T-cell (primary cell): ENCODE measurements at places on chromosomes 3 and 15. TPM values are rescaled to one million over a fixed set of nuclear protein-coding genes. Genes with fewer than 3 reads are reported as not detected.

DNA sequence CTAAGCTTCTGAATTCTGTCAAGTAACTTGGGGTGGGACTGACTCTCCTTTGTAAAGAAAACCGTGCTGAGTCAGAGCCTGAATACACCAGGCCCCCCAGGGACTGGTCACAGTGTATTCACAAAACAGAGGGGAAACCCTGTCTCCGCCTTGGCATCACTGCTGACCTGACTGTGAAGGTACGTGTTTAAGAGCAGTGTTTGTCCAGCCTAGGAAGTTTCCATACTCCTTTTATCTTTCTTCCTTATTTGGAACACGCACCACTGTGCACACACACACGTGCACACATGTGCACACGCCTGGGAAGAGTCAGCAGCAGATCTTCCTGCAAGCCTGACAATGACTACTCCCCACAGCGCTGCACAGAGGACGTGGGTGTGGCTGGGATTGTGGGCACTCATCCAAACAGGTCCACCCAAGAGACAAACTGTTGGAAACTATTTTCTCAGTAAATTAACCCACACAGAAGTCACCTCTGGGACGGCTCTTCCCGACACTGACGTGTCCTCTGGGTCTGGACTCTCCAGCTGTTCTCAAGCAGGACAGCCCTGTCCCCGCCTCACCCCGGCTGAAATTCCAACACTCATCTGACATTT is 87.7 kb downstream of the ATP10A start:
- no peak overlapping the region for H3K4me3 ChIP-seq
- peaks cover 4% of the 10 kb centered on the region for H3K36me3 ChIP-seq
- no peak overlapping the region for H3K27ac ChIP-seq
- DNase-seq, result no peak

GRCh38 chr3:198032039-198032936 is 72.3 kb downstream of the LMLN start:
- DNase-seq, result no peak
- H3K36me3 ChIP-seq, result no peaks in the 10 kb centered on the region

DNA sequence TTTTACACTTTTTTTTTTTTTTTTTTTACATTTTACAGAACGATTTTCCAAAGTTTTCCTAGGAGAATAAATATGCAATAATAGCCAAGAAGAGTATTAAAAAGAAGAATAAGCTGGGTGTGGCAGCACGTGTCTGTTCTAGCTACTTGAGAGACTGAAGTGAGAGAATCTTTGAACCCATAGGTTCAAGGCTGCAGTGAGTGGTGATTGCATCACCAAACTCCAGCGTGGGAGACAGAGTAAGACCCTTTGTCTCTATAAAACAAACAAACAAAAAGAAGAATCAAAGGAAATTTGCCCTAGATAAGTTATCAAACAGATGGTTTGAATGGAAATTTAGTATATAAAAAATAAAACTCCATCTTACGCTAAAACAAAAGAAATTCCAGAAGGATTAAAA is 13.3 kb downstream of the XRN1 start:
- H3K27me3 ChIP-seq, result no peaks in the 10 kb centered on the region
- no peaks in the 10 kb centered on the region for H3K36me3 ChIP-seq
- no peak for DNase-seq
- H3K27ac ChIP-seq, result no peak overlapping the region
- no peak overlapping the region for H3K4me3 ChIP-seq
- no peaks in the 10 kb centered on the region for H3K4me1 ChIP-seq

The ATP8B4 gene
- 1.3 TPM for total RNA-seq

GRCh38 chr3:154188846-154189245 is 67.7 kb downstream of the ARHGEF26 start:
- no peaks in the 10 kb centered on the region for H3K36me3 ChIP-seq
- DNase-seq, result no peak
- H3K27ac ChIP-seq, result no peak overlapping the region
- H3K4me1 ChIP-seq, result no peaks in the 10 kb centered on the region

The EPHB1 gene
- 0.30 TPM for total RNA-seq

The IQCF5 gene
- total RNA-seq, result not detected

DNA sequence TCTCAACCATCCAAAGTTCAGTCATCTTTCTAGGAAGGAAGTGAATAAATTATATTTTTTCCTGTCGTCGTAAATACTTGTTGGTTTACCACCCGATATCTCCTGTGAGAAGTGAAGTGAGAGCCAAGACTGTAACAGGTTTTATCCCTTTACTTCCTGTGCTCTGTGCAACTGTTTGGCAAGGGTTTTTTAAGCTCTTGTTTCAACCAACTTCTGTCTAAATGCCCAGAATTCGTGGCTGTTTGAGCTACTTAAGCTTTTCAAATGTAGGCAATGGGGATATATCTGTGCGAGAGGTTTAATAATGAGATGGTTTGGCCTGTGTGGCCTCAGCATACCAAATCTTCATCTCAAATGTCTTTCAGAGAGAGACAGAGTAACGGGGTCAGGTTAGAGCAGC is 134.7 kb downstream of the LRTM1 start:
- DNase-seq, result no peak
- H3K27ac ChIP-seq, result no peak overlapping the region

DNA sequence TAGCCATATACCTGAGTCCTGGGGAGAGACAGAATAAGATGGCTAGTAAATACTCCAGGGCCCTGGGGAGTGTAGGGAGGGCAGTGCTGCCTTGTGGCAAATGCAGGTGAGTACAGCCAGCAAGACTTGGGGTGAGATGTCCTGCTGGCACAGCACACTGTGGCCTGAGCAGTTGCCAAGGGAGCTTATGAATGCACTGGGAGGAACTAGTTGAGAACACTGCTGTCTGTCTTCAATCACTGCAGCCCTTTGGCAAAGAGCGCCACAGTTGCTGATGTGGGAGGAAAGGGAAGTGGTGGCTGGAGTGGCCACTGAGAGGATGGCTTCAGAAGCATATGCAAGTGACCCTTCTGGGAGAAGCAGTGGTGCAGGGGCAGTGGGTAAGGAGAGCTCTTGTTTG is 264.6 kb downstream of the RORA start:
- no peaks in the 10 kb centered on the region for H3K36me3 ChIP-seq
- no peak for DNase-seq
- no peak overlapping the region for H3K4me3 ChIP-seq
- peaks cover 6% of the 10 kb centered on the region for H3K27me3 ChIP-seq
- no peak overlapping the region for H3K27ac ChIP-seq

GRCh38 chr15:62879770-62880169 is 162.8 kb upstream of the TPM1 start:
- H3K36me3 ChIP-seq, result no peaks in the 10 kb centered on the region
- no peak overlapping the region for H3K4me3 ChIP-seq
- H3K27me3 ChIP-seq, result no peaks in the 10 kb centered on the region
- DNase-seq, result no peak
- H3K27ac ChIP-seq, result no peak overlapping the region

The HYPK gene
- 21.7 TPM for total RNA-seq

The ARNT2 gene
- total RNA-seq, result not detected

The LTK gene
- 2.0 TPM for total RNA-seq

The GOLGA8R gene
- total RNA-seq, result 3.8 TPM

The LSMEM2 gene
- total RNA-seq, result not detected

DNA sequence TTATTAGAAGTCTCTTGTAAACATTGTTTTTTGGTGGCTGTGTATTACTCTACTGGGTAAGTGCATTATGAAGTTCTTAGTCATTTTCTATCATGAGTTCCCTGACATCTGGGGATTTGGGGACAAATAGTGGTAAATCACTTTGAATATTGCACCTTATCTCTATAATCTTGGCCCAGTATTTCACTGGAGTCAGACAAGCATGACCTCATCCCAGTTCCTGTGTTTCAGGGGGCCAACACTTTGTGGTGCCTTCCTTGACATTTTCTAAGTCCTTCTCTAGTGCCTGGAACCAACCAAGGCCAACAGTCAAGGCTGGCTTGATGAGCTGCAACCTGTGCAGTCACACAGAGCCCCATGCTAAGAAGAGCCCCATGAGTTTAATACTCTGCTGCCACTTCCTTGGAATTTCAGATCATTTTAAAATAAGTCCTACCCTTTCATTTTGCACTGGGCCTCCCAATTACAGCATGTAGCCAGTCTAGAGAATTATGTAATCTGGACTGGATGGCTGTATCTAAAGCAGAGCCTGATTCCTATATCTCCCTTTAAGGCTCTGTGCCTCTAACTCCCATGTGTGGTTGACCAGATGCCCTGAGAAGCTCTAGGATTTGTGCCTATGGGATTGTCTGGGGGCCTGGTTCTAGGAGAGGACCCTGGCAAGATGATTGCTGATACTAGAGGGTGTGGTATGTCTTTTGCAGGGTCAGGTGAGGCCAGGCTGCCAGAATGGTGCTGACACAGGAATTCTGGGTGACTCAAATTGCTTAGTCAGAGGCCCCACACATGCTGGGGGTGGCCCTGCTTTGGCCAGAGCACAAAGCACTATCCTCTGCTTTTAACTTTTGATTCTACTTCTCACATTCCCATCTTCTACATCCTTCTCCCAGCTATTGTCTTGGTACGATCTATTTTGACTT is 319.6 kb upstream of the TBC1D5 start:
- DNase-seq, result no peak

The EXD1 gene
- total RNA-seq, result not detected

- no peak for DNase-seq
- H3K36me3 ChIP-seq, result no peaks in the 10 kb centered on the region
- peaks cover 28% of the 10 kb centered on the region for H3K27me3 ChIP-seq
Measured at GRCh38 chr3:127787071-127787490, 35.2 kb downstream of the MGLL start.

- no peaks in the 10 kb centered on the region for H3K36me3 ChIP-seq
- H3K27me3 ChIP-seq, result no peaks in the 10 kb centered on the region
- no peak for DNase-seq
- H3K27ac ChIP-seq, result no peak overlapping the region
Measured at GRCh38 chr15:98778960-98779359, 130.6 kb downstream of the IGF1R start.

DNA sequence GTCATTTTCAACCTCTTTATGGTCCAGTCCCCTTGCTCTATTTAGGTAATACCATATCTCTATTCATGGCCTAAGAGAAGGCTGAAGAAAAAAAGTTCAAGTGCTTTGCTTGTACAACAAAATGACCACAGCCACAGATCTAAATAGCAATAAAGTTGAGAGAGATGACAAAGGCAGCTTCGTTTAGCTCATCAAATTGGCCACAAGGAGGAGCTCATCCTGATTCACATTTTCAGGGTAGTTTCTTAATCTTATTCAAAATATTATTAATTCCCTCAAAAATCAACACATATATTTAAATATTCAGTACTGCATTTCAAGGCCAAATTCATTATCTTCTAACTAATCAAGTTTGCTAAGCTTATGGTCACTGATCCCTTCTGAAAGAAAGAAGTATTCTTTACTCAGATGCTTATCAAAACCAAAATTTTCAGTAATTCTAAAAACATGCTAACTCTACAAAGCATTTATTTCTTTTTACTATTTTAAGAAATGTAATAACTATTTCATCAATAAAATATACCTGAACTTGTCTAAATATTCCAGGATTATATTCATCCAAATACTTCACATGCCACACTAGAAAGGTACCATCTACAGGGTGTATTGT is 85.5 kb downstream of the DMXL2 start:
- no peaks in the 10 kb centered on the region for H3K36me3 ChIP-seq
- H3K27ac ChIP-seq, result no peak overlapping the region
- H3K4me3 ChIP-seq, result no peak overlapping the region
- H3K27me3 ChIP-seq, result no peaks in the 10 kb centered on the region
- H3K4me1 ChIP-seq, result no peaks in the 10 kb centered on the region

The TAGLN3 gene
- total RNA-seq, result not detected

DNA sequence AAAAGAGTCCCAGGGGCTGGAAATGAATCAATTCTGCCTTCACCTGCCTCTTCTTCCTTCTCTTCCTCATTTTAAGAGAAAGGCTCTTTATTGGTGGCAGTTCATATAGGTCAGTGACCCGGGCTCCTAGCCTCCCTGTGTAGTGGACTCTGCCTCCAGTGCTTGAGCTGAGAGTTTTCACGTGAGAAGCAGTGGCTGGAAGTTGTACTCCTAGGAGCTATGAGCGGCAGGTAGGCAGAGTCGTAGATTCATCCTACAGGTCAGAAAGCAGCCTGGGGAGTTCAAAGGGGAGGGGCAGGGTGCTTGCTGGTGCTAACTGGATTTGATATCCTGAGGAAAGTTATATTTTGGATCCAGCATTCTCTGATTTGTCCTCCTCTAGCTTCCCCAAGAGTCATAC is 101.1 kb downstream of the RPLP1 start:
- H3K36me3 ChIP-seq, result no peaks in the 10 kb centered on the region
- DNase-seq, result no peak
- no peak overlapping the region for H3K27ac ChIP-seq
- no peak overlapping the region for H3K4me3 ChIP-seq
- H3K27me3 ChIP-seq, result no peaks in the 10 kb centered on the region

The CADPS gene
- 0.49 TPM for total RNA-seq

The COLQ gene
- total RNA-seq, result 7.2 TPM

The MED12L gene
- 2.1 TPM for total RNA-seq

The MITF gene
- 0.09 TPM for total RNA-seq

- no peak overlapping the region for H3K4me3 ChIP-seq
- no peak overlapping the region for H3K27ac ChIP-seq
- H3K4me1 ChIP-seq, result no peaks in the 10 kb centered on the region
- no peaks in the 10 kb centered on the region for H3K36me3 ChIP-seq
- DNase-seq, result no peak
Measured at GRCh38 chr3:133049491-133049890, 11.3 kb downstream of the TMEM108 start.

GRCh38 chr3:183584246-183584913 is 28.9 kb upstream of the KLHL6 start:
- H3K4me1 ChIP-seq, result peaks cover 30% of the 10 kb centered on the region
- DNase-seq, result no peak
- H3K36me3 ChIP-seq, result no peaks in the 10 kb centered on the region
- no peaks in the 10 kb centered on the region for H3K27me3 ChIP-seq
- no peak overlapping the region for H3K4me3 ChIP-seq
- no peak overlapping the region for H3K27ac ChIP-seq

GRCh38 chr15:48177766-48178647 is at the start of gene MYEF2:
TSS of gene MYEF2 (minus strand) at chr15:48178295. CDS start at chr15:48178237, 58 bp downstream.
- DNase-seq, result peak; percentile 27
- H3K27ac ChIP-seq, result no peak within 1 kb of the TSS
- H3K27me3 ChIP-seq, result peaks cover 6% of the 10 kb centered on the region
- H3K4me3 ChIP-seq, result peak within 1 kb of the TSS; percentile 47
- H3K4me1 ChIP-seq, result peaks cover 9% of the 10 kb centered on the region
- H3K36me3 ChIP-seq, result no peaks in the 10 kb centered on the region

GRCh38 chr15:96888764-96889163 is 558.3 kb downstream of the NR2F2 start:
- H3K27ac ChIP-seq, result no peak overlapping the region
- no peak overlapping the region for H3K4me3 ChIP-seq
- H3K36me3 ChIP-seq, result no peaks in the 10 kb centered on the region
- no peaks in the 10 kb centered on the region for H3K4me1 ChIP-seq
- no peaks in the 10 kb centered on the region for H3K27me3 ChIP-seq

GRCh38 chr3:48612309-48612708 is 2.9 kb upstream of the UQCRC1 start:
- peaks cover 5% of the 10 kb centered on the region for H3K4me1 ChIP-seq
- H3K4me3 ChIP-seq, result no peak overlapping the region
- no peaks in the 10 kb centered on the region for H3K36me3 ChIP-seq
- no peak overlapping the region for H3K27ac ChIP-seq
- no peaks in the 10 kb centered on the region for H3K27me3 ChIP-seq

The RASL12 gene
- not detected for total RNA-seq
